Fibroblast of skin of right biceps (primary cell): ENCODE measurements at places on chromosomes 12 and 14.

DNA sequence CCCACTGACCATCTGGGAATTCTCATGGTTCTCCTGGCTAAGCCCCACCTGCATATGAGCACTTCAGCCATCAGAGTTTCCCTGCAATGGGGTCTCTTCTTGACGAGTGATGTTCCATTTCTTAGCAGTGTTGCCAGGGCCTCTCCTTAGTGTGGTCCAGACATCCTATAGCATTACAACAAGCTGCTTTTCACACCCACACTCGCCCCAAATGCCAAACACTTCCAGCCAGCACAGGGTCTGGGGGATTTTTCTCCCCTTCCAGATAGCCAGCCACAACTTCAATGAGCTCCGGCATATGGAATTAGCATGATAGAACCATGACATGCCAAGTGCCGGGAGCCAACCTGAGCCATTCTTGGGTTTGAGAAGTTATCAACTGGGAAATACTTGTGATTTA lies 267.4 kb downstream of the ZFP36L1 start:
- DNase-seq, result no peak

- DNase-seq, result peak; percentile 73
Observed at GRCh38 chr12:32595251-32595650, 83.8 kb upstream of the DNM1L start.

GRCh38 chr12:109710205-109710746 lies 3.3 kb upstream of the FAM222A start:
- no peak for DNase-seq

DNA sequence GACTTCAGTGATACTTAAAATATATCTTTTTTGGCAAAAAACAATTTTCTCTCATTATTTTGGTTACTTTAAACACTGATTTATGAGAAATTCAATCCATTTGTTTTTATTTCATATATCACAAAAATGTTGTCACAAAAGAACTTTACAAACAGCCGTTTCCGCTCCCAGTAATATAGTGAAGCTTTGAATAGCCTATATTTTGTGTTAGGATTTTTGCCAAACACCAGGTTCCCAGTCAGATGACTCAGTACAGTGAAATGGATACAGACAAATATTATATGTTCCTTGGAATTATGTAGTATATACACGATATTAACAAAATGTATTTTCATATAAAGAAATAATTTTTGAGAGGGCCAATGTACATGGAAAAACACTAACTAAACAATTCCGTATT lies 411.1 kb downstream of the CCER1 start:
- peak; percentile 2 for DNase-seq

GRCh38 chr12:110004598-110004997 lies 5.4 kb downstream of the ANKRD13A start:
- no peak for DNase-seq

- DNase-seq, result no peak
Observed at GRCh38 chr12:128286970-128287369, 20.0 kb downstream of the TMEM132C start.

- DNase-seq, result no peak
Observed at GRCh38 chr14:102867826-102868580, 54.5 kb upstream of the AMN start.

DNA sequence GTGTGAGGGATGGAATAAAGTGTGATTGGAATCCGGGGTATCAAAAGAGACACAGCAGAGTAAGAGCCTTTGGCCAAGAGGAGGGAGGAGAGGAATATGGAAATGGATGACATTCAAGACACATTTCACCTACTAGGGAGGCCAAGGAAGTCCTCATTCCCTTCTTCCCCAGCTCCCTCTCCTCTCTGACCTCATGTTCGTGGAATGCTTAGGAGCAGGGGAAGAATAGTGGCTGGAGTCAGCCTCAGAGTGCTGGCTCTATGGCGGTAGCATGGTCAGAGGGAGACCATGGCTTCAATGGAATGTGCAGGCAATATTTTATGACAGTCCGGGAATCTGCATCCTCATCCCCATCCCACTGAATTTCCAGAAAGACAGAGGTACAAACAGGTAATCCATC lies 196.6 kb downstream of the EGLN3 start:
- DNase-seq, result peak; percentile 82

GRCh38 chr12:2215709-2216560 lies 163.1 kb downstream of the CACNA1C start:
- peak; percentile 82 for DNase-seq

DNA sequence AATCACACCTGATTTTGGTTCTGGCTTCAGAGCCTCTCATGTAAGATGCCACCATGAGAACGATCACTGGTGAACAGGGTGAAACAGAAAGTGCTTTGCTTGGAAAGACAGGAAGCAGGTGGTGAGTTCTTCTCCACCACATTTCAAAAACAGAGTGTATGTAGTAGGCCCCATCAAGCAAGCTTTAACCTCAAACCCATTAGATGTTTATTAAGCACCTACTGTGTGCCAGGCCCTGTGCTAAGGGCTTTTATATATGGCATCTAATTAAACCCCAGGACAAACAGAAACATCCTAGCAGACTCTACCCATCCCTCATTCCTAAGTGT lies 47.8 kb upstream of the MED13L start:
- DNase-seq, result no peak

GRCh38 chr12:1639538-1639937 lies 10.5 kb downstream of the WNT5B start:
- no peak for DNase-seq

DNA sequence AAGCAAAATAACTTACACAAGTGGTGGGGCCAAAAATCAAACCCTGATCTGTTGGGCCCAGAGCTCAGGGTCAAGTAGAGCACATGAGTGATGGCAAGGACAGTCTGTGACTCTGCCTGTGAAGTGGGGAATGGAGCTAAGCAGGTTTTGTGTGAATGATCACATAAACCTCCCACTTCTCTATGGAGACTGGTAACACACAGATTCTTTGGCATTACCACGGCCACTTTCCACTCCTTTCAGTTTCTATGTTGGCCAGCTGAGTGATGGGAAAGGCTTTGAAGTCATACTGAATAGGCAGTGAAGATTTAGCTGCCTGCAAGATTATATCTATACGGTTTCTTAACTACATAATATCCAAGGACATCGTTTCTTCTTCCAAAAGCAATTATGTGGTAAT lies 97.9 kb downstream of the ARMH4 start:
- no peak for DNase-seq

DNA sequence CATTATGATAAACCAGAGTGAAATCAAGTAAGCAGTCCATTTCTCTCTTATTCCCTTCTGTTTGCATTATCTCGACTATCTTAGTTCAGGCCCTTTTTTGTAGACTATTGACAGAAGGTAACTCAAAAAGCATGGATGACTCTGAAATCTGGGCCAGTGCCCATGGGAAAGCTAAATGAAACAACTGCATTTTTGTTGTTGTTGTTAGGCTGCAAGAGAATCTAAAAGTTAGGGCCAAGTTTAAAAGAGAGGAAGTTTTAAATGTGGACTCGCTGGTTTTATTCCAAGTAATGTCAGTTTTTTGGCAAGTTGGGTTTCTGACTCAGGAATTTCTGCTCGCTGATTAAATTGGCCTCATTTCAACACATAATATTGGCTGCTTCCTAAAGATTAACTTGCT lies 201.1 kb downstream of the PIK3C2G start:
- DNase-seq, result peak; percentile 84

DNA sequence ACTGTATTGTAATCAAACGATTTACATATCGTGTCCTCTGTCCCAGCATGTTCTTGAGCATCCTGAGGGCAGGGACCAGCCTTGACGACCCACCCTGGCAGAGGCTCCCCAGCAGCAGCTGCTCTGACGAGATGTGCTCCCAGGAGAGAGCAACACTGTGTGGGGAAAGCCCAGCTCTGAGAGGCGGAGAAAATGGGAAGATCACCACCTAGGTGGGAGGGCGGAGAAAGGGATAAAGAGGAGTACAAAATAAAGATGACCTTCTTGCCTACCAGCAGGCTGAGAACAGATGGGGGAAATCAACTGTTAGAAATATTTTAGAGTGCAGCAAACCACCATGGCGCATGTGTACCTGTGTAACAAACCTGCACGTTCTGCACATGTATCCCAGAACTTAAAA lies 71.5 kb upstream of the CAPRIN2 start:
- DNase-seq, result no peak

- no peak for DNase-seq
Observed at GRCh38 chr12:70121562-70121961, 121.7 kb upstream of the CNOT2 start.

DNA sequence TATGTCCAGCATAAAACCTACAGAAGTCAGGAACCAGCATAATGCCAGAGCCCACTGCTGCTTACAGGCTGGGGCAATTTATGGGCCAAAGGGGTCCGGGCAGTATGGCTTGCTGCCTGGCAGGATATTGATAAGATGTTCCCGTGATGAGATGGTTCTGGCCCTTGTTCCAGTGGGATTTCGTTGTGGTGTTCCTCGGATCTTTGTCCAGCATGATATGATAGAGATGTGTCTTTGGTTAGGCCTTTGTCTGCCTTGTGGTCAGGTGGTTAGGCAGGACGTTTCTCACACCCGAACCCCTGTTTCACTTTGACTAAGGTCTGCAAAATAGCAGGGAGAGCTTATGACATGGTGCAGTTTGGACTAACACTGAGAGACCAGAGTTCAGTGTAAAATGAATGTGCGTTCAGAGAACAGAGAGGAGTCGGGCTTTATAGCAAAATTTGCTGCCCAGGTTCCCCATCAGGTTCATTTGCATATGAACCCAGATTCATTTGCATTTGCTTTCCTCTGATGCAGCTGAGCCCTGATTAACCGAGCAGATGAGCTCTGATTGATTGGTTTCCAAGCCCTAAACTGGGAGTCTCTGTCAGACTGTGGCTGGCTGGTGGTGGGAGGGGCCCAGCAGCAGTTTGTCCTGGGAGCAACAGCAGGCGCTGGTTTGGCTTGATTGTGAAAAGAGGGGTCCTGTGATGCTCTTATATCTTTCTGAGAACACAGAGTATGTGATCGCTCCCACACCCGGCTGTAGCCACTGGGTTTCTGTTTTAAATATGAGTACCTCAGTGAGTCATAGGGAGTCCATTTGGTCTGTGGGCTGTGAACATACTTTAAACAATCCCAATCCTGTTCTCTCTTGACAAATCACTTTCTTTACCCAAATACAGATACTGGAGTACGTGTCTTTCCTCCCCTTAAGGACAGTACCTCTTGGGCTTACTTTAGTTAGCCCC lies 156.3 kb upstream of the PZP start:
- DNase-seq, result peak; percentile 77

DNA sequence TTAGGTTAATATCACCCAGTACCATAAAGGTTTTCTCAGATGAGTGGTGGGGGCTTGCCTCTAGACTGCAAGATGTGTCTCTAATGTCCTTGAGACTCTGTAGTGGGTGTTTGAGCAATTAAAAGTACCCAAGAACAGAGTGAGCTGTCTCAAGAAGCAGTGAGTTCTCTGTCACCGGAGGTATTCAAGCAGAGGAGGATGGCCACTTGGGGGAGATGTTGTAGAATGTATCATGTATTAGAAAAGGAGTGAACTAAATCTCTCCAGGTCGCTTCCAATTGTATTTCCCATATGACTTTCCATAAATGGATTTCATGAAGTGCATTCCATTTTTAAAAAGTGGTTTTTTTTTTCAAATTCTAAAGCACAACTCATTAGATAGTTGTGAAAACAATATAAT lies 35.0 kb downstream of the SLC17A8 start:
- DNase-seq, result no peak

GRCh38 chr12:121750507-121750955 lies 38.0 kb downstream of the TMEM120B start:
- DNase-seq, result no peak

GRCh38 chr12:92605621-92606170 lies 97.1 kb upstream of the PLEKHG7 start:
- no peak for DNase-seq

DNA sequence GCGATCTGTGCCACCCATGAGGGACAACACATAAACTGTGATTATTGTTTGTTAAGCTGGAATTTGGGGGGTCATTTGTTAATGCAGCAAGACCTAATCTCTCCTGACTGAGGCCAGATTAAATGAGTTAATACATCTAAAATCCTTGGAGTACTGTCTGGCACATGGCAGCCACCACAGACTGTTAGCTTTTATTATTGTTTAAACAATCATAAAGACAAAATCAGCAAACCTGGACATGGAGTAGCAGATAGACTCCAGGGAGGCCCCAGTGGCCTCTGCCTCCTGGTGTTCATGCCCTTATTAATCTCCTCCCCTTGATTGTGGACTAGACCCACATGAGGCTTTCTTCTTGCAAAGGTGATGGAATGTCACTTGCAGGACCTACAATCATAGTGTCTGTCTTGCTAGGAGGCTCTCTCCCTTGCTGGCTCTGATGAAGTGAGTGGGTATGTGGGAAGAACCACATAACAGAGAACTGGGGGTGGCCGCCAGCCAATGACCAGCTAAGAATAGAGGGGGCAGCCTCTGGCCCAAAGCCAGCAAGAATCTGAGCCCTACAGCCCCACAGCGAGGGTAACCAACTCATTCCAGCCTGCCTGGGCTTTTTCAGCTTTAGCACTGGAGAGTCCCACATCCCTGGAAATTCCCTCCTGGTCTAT lies 142.0 kb downstream of the SCARB1 start:
- peak; percentile 50 for DNase-seq

DNA sequence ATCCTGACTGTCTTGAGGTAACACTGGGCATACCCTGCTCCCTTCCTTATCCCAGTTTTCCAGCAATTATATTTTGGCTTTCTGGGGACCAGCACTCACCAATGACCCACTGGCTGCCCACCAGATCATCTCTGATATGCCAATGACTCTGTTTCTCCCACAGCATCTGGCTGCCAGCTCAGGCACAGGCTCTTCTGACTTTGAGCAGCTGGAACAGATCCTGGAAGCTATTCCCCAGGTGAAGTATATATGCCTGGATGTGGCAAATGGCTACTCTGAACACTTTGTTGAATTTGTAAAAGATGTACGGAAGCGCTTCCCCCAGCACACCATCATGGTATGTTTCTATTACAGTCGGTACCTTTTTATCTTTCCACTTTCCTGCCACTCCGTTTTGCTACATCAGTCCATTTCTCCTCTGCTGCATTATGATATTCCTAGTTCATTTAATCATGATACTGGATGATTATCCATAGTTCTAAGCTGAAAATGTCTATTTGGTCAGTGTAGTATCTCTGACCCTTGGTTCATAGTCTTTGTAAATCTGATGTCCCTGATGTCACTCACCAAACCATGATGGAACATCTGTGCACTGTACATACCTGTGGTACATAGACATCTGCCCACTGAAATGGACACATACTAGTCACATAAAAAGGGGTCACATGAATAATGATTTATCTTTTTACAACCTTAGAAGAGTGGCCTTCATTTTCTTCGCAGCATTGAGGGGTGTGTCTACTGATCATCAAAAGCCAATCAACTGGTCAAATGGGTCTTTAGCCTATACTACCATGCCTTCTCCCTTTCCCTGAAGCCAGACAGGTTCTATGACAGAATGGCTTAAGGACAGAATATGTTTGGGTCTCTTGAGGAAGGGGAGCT lies 3.3 kb downstream of the GMPR2 start:
- DNase-seq, result no peak

GRCh38 chr12:41485203-41485602 lies 297.1 kb downstream of the PDZRN4 start:
- DNase-seq, result no peak
